ENCODE measurements at places on chromosomes 1 and 21. TPM values are rescaled to one million over a fixed set of nuclear protein-coding genes. Genes with fewer than 3 reads are reported as not detected.

- peak; percentile 3 for DNase-seq
- H3K27me3 ChIP-seq, result no peaks in the 10 kb centered on the region
- H3K4me3 ChIP-seq, result no peak overlapping the region
These were observed 122.1 kb downstream of the LRIG2 start for GRCh38 chr1:113194846-113195830.

- H3K4me1 ChIP-seq, result peaks cover 13% of the 10 kb centered on the region
- DNase-seq, result no peak
- no peaks in the 10 kb centered on the region for H3K36me3 ChIP-seq
- H3K27me3 ChIP-seq, result peaks cover 28% of the 10 kb centered on the region
- H3K27ac ChIP-seq, result no peak overlapping the region
These were observed 178.8 kb downstream of the ETS2 start for GRCh38 chr21:38984568-38984967.

DNA sequence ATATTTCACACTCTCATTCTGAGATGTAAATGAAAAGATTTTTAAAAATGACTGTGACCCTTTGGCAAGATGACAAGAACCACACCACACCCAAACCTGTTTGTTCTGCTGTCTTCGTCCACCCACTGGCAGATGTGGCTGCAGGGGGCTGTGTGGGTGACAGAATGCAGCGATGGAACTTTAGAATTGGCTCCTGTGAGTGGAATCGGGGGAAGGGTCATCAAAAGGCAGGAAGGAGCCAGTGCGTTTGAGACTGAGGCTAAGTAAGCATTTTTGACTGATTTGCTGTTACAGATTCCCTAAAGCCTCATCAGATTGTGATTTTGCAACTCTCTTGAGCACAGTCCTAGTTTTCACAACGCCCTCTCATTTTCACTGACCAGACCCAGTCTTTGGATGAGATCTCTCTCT is 111.2 kb upstream of the ADGRL2 start:
- no peak for DNase-seq
- H3K27ac ChIP-seq, result no peak overlapping the region
- no peaks in the 10 kb centered on the region for H3K4me1 ChIP-seq
- no peak overlapping the region for H3K4me3 ChIP-seq
- no peaks in the 10 kb centered on the region for H3K36me3 ChIP-seq

Gene CD164L2
- 0.91 TPM for polyA plus RNA-seq

Gene INAVA
- not detected for polyA plus RNA-seq

Gene TRIM17
- polyA plus RNA-seq, result not detected
